ENCODE measurements at places on chromosomes 16 and 17.

DNA sequence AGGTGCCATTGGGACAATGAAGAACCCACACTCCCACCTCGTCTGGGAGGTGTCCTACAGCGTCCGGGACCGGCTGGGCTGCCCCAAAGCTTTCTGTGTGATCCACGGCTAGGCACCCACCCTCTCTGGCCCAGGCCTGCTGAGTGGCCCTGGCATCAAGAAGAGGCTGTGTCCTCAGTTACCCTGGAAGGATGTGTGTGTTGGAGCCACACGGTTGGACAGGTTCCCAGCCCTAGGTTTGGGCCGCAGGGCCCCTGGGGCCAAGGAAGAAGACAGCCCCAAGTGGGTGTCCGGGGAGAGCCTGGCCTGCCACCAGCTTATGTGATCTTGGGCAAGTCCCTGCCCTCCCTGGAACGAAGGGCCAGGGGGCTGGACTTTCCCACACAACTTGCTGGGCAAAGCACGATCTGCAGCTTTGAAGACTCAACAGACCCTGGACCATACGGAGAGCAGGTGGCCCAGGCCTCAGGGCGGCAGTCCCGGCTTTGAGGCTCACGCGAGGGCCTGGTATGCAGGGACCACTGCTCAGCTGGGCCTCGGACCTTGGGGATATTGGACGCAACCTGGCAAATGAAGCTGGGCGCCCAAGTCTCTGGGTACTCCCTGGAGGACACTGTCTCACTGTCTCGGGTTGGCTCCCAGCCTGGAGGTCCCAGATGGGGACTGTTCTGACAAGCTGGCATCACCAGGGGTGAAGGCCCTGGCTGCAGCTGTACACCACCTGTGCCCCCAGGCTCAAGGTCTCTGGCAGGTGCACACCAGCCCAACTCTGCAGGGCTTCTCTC is 17.5 kb downstream of the MYBBP1A start:
- DNase-seq: no peak

DNA sequence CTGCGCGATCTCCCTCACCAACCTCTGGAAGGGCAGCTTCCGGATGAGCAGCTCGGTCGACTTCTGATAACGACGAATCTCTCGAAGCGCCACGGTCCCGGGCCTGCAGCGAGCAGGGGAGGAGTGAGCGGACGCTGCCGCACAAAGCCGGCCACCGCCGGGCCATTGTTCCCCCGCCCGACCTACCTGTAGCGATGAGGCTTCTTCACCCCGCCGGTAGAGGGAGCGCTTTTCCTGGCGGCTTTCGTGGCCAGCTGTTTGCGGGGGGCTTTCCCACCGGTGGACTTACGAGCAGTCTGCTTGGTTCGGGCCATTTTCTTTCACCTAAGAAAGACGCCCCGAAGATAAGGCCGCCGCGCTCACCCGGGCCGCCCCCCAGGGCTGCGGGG is 5.8 kb upstream of the UNK start:
- DNase-seq: no peak

- no peak for DNase-seq
These were observed 11.8 kb downstream of the ASPHD1 start for GRCh38 chr16:29912087-29912486.

DNA sequence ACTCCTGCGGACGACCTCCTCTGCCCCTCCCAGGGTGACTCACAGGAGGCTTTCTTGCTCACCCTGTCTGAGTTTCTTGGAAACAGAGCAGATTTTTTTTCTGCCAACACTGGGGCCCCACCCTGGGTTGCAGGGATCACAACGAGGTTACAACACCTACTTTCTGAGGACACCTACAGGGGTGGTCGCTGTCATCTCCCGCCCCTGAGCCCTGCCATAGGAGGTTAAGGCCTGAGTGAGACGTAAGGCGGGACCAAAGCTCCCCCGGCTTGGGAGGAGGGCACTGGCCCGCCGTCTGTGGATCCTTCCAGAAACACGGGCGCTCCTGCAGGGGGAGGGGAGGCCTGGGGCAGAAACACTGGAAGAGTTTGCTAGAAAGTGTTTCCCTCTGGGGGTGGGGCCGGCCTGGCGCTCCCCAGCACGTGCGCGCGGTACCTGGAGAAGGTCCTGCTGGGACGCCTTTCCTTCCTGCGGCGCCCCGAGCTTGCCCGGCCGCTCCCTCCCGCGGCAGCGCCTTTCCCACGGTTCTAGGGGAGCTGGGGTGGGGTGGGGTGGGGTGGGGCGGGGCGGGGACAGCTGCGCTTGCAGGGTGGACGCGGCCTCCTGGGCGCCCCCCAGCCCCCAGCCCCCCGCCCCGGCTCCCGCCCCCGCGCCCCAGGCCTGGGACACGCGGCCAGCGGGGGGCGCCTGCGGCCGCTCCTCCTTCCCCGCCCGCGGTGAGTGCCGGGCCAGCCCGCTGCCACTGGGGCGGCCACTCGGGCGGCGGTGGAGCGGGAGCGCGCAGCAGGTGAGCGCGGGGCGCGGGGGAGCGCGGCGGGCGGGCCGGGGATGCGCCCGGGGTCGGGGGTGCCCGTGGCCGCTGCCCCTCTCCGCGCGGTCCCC is 20.7 kb upstream of the ADCY7 start:
- no peak for DNase-seq

GRCh38 chr16:24993722-24994686 is 21.2 kb downstream of the ARHGAP17 start:
- no peak for DNase-seq

DNA sequence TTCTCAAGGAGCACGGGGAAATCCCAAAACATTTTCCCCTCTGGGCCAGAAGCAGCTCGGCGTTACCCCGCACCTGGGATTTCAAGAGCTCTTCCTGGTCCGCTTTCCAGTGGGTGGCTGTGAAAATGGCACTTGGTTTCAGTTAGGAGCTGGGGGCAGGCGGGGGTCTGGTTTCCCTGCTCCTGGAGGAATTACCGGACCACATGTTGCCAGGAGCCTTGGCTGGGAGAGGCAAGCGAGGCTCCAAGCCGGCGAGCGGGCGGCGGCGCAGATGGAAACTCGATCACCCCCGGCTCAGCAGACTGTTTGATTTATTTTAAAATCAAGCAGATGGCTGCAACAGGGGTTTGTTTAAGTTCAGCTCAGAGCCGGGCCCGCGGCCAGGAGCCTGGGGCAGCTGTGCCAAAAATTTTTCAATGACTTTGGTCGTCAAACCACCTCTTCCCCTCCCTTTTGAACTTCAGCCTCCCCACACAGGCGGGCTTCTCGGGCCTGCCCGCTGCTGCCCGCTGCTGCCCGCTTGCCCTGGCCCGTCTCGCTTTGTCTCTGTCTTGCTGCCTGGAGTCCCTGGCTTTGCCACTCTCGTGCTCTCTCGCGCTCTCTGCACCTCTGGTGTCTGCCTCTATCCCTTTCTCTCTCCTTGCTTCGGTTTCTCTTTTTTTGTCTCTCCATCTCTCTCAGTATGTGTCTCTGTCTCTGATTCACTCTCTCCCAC is 108.0 kb upstream of the CIBAR2 start:
- DNase-seq: no peak
